ENCODE measurements at places on chromosomes 11 and 22.
A peak's percentile ranks its signal among the peaks of the same experiment; 100 is the strongest.

GRCh38 chr11:112931703-112932102 is 29.5 kb upstream of the NCAM1 start:
- no peak overlapping the region for H3K4me3 ChIP-seq
- no peaks in the 10 kb centered on the region for H3K27me3 ChIP-seq
- no peaks in the 10 kb centered on the region for H3K36me3 ChIP-seq

DNA sequence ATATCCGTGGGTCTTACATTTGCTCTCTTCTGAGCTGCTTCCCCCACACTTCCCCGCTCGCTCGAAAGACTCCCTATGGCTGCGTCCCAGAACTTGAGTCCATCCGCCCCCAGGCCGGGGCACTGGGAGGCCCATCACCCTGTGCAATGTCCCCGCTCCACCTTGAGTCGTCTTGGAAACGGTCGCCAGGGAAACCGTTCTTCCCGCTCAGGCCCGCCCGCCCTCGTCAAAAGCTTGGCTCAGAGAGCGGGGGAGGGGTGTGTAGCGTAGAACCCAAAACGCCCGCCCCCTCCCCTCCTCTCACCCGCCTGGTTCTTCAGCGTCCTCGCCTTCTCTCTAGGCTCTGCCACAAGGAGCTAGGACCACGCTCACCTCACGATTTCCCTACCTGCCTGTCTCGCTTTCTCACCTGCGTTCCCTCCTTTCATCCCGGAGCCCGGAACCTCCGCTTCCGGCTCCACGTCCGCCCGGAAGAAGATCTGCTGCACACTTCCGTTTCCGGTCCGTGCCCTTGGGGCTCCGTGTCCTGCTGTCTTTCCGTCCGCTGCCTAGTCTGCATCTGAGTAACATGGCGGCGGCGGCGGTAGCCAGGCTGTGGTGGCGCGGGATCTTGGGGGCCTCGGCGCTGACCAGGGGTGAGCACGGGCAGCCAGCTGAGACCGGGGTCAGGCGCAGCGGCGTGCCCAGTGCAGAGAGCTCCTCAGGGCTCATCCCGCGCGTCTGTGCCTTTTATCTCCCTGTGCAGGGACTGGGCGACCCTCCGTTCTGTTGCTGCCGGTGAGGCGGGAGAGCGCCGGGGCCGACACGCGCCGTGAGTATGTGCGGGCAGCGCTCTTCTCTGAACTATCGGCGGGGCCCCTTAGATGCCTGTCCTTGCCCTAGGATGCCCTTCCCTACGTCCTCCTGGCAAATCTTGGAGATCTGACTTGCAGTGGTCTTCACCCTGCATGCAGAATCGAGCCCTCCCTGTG is at the start of the genes KBTBD4 and NDUFS3:
Gene KBTBD4, minus strand, starts transcription at position 447 of the 971 bp plus-strand sequence. Its CDS starts 19 bp downstream, at position 428.
Gene NDUFS3, plus strand, starts transcription at position 551 of the 971 bp plus-strand sequence. Its CDS starts 18 bp downstream, at position 569.
- peak within 1 kb of the TSS; percentile 48 for H3K27ac ChIP-seq
- H3K36me3 ChIP-seq = peaks cover 36% of the 10 kb centered on the region
- peak; percentile 74 for DNase-seq
- H3K4me1 ChIP-seq = peaks cover 30% of the 10 kb centered on the region
- H3K4me3 ChIP-seq = peak within 1 kb of the TSS; percentile 89

- H3K4me3 ChIP-seq = no peak overlapping the region
- no peak for DNase-seq
- no peaks in the 10 kb centered on the region for H3K27me3 ChIP-seq
- no peaks in the 10 kb centered on the region for H3K4me1 ChIP-seq
- no peaks in the 10 kb centered on the region for H3K36me3 ChIP-seq
These were observed 113.4 kb upstream of the C11orf87 start for GRCh38 chr11:109308551-109308950.

GRCh38 chr11:88886796-88887195 is 179.0 kb downstream of the GRM5 start:
- H3K36me3 ChIP-seq = no peaks in the 10 kb centered on the region
- no peak overlapping the region for H3K4me3 ChIP-seq
- no peaks in the 10 kb centered on the region for H3K4me1 ChIP-seq
- no peak for DNase-seq
- no peaks in the 10 kb centered on the region for H3K27me3 ChIP-seq
- H3K27ac ChIP-seq = no peak overlapping the region

- H3K4me1 ChIP-seq = no peaks in the 10 kb centered on the region
- no peak overlapping the region for H3K4me3 ChIP-seq
- no peaks in the 10 kb centered on the region for H3K27me3 ChIP-seq
- no peak for DNase-seq
- no peaks in the 10 kb centered on the region for H3K36me3 ChIP-seq
These were observed 160.9 kb upstream of the MTMR2 start for GRCh38 chr11:96084610-96085318.

DNA sequence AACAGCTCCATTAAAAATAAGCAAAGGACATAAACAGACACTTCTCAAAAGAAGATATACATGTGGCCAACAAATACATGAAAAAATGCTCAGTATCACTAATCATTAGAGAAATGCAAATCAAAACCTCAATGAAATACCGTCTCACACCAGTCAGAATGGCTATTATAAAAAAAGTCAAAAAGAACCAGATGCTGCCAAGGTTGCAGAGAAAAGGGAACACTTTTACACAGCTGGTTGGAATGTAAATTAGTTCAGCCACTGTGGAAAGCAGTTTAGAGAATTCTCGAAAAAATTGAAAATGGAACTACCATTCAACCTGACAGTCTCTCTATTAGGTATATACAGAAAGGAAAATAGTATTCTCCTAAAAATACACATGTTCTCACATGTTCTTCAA is 102.4 kb upstream of the FIBIN start:
- H3K4me1 ChIP-seq = no peaks in the 10 kb centered on the region
- H3K27me3 ChIP-seq = no peaks in the 10 kb centered on the region
- DNase-seq = no peak
- no peak overlapping the region for H3K4me3 ChIP-seq
- H3K27ac ChIP-seq = no peak overlapping the region

GRCh38 chr11:35923452-35923851 is 20.4 kb upstream of the LDLRAD3 start:
- no peak overlapping the region for H3K4me3 ChIP-seq
- no peak overlapping the region for H3K27ac ChIP-seq
- H3K4me1 ChIP-seq = peaks cover 8% of the 10 kb centered on the region
- no peaks in the 10 kb centered on the region for H3K36me3 ChIP-seq
- no peak for DNase-seq
- H3K27me3 ChIP-seq = no peaks in the 10 kb centered on the region

DNA sequence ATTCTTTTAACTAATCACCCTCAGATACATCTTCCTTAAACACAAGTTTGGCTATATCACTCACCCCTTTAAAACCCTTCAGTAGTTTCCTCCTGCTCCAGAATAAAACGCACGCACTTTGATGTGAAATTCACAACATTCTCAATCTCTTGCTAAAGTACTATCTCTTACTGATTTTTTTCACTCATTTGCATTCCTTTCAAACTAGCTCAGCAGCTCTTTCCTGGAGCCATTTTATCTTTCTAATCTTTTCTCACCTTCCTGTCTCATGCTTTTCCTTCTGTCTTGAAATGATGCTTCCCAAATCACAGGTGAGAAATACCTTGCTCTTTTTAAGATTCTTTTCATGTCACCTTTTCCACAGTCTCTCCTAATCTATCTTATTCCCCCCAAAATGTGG is 1074.4 kb downstream of the DLG2 start:
- no peak overlapping the region for H3K4me3 ChIP-seq
- no peak for DNase-seq
- H3K27me3 ChIP-seq = no peaks in the 10 kb centered on the region
- no peaks in the 10 kb centered on the region for H3K4me1 ChIP-seq
- no peaks in the 10 kb centered on the region for H3K36me3 ChIP-seq

DNA sequence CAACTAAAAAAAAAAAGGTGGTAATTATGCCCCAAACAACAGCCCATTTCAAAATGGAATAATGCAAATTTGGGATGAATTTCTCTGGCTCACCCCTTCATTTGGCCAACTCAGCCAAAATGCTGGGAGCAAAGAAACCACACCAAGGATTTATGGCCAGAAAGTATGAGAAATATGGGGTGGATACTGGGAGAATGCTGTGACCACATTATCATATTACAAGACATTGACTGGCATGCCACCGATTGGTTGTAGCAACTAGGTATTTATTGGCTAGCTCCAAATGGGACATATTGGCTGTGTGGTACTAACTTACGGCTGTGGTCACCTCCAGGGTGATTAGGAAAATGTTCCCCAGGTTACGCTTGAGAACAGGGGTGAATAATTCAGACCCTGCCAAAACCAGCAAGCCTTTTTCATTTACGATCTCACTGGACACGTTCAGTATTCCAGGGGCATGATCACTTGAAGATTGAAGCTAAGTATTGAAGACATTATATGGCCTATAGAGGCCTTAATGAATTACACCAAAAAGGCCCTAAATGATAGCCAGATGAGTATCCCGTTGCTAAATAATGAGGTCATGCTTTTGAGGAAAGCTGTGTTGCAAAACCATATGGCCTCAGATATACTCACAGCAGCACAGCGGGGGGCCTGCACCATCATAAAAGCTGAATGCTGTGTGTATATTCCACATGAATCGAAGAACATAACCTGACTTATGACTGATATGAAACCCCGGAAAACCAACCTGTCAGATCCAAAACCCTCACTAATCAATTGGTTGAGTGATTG is 3.8 kb upstream of the FDX1 start:
- no peak overlapping the region for H3K27ac ChIP-seq
- H3K36me3 ChIP-seq = no peaks in the 10 kb centered on the region
- no peak for DNase-seq
- H3K4me3 ChIP-seq = no peak overlapping the region

DNA sequence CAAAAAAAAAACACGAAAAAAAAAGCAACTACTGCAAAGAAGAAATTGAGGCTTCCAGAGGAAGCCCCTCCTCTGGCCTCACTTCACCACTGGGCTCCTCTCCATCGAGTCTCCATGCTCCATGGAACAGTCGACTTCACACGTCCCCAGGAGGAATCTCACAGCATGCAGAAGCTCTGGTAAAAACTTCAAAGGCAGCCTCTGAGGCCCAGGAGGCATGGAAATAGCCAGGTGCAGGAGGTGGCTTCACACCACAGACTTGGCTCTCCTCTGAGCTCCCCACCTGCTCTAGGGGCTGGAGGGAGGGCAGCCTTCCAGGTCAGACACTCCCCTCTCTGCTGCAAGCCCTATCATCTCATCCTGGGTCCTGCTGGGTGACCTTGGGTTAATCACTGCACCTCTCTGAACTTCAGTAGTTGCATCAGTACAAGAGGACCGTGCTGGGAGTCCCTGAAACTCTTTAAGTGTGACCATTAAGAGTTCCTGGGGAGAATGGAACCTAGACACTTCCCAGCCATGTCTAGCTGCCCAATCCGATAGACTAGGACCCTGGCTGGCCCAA is 8.2 kb downstream of the PDE2A start:
- no peaks in the 10 kb centered on the region for H3K4me1 ChIP-seq
- H3K27ac ChIP-seq = no peak overlapping the region
- no peaks in the 10 kb centered on the region for H3K36me3 ChIP-seq
- DNase-seq = no peak
- H3K4me3 ChIP-seq = no peak overlapping the region

- H3K4me3 ChIP-seq = peak overlapping the region; percentile 55
- peak; percentile 83 for DNase-seq
- peak overlapping the region; percentile 88 for H3K27ac ChIP-seq
- H3K27me3 ChIP-seq = no peaks in the 10 kb centered on the region
These were observed 24.8 kb upstream of the ADORA2A start for GRCh38 chr22:24402460-24403192.

DNA sequence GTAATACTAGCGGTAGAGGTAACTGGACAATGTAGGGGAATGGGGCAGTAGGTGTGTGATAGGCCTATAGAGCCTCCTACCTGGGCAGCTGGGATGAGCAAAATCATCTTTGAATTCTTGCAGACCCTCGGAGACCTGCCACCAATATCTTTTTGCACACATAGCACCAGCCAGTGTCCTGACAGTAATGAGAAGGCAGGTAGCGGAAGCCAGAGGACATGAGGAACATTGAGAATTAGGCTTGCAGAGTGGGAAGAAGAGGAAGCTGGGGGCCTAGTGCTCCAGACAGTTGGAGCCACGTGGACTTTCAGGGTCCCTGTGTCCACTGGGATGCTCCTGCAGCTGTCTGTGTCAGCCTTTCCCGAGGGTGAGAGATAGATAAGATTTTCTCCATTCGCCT is 17.2 kb upstream of the SYT13 start:
- no peak for DNase-seq
- H3K27me3 ChIP-seq = no peaks in the 10 kb centered on the region
- no peaks in the 10 kb centered on the region for H3K36me3 ChIP-seq
- H3K4me1 ChIP-seq = no peaks in the 10 kb centered on the region
- no peak overlapping the region for H3K27ac ChIP-seq
- H3K4me3 ChIP-seq = no peak overlapping the region

- H3K27ac ChIP-seq = no peak overlapping the region
- DNase-seq = no peak
- no peaks in the 10 kb centered on the region for H3K4me1 ChIP-seq
- H3K4me3 ChIP-seq = no peak overlapping the region
- H3K27me3 ChIP-seq = no peaks in the 10 kb centered on the region
- no peaks in the 10 kb centered on the region for H3K36me3 ChIP-seq
These were observed 37.2 kb upstream of the ACER3 start for GRCh38 chr11:76823481-76824028.

GRCh38 chr22:37213218-37213855 is 1.1 kb upstream of the SSTR3 start:
- no peaks in the 10 kb centered on the region for H3K4me1 ChIP-seq
- no peaks in the 10 kb centered on the region for H3K27me3 ChIP-seq
- no peak overlapping the region for H3K27ac ChIP-seq
- DNase-seq = no peak

DNA sequence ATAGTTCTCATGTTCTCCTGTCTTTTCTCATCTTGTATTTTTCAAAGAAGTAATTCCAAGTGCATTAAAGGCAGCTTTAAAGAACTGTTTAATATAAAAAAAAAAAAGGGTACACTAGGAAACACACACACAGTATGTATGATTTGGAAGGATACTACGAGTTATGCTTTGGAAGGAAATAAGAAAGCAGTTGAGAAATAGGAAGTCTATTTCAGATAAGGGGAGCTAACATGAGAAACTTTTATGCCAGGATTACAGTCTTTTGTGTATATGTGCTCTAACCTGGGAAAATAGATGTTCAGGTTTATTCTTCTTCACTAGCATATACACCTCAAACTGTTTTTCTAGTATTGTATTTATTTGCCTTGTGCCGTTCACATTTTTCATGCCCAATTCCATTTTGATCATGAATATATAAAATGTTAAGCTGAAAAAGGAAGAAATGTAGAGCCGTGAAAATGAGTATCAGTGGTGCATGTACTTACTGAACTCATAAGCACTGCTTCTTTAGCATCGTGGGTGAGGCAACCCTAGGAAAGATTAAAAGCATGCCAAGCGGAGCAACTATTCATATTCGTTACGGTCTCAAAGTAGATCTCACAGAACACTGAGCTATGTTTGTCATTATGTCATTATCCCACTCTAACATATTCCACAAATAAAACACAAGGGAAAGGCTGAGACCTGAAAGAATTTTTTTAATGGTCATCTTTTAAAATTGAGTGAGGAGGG is 59.6 kb downstream of the GUCY1A2 start:
- H3K27ac ChIP-seq = no peak overlapping the region
- H3K4me3 ChIP-seq = no peak overlapping the region
- H3K36me3 ChIP-seq = no peaks in the 10 kb centered on the region
- H3K4me1 ChIP-seq = no peaks in the 10 kb centered on the region
- DNase-seq = no peak

DNA sequence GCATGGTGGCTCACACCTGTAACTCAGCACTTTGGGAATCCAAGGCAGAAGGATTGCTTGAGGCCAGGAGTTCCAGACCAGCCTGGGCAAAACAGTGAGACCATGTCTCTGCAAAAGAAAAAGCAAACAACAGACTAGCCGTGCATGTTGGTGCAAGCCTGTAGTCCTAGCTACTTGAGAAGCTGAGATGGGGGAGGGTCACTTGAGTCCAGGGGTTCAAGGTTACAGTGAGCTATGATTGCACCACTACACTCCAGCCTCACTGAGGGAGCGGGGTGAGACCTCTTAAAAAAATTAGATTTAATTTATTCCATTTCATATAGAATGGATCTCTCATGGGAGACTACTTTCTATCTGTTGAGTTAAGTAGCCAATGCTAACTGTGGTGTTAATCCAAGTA is 50.4 kb downstream of the DDX10 start:
- H3K27me3 ChIP-seq = no peaks in the 10 kb centered on the region
- DNase-seq = no peak
- no peaks in the 10 kb centered on the region for H3K4me1 ChIP-seq
- H3K36me3 ChIP-seq = peaks cover 11% of the 10 kb centered on the region
